Stimulated activated CD8-positive, alpha-beta memory T cell treated with anti-CD3 and anti-CD28 coated beads, Interleukin-4, amount 100 ng/mL, for 4 hours (primary cell): ENCODE measurements at places on chromosomes 1 and 21.
A peak's percentile ranks its signal among the peaks of the same experiment; 100 is the strongest.

DNA sequence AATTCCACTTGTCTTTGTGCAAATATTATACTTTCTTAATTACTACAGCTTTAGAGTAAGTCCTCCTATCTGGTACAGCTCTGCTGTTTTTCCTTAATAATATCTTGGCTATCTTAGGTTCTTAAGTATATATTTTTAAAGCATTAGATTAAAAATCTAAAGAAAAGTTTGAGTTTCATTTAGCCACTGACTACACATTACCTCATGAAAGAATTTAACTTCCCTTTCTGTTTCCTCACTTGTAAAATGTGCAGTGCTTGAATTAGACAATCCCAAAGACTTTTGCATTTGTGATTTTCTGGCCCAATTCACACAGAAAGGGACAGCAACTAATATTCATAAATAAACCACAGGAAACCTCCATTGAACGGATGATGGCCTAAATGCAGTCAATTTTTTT lies 126.4 kb upstream of the SAMSN1 start:
- DNase-seq, result no peak

GRCh38 chr1:29346576-29346975 lies 110.3 kb downstream of the PTPRU start:
- DNase-seq, result no peak

DNA sequence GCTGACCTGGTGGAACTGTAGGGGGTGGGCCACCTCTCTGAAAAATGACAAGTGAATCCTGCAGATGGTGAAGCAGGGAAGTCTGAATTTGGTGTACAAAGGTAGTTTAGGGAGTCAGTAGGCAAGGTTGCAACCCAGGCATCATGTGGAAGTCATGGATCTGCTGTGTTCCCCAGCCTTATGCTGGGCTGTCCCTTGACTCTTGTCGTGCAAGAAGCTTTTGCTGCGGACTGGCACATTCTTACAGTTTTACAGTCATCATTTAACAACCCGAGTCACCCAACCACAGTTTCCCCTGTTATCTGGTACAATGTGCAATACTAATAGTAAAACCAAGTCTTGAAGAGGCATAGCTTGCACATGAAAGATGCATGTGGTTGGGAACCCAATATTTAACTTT lies 13.2 kb downstream of the RHOU start:
- no peak for DNase-seq

GRCh38 chr21:28541371-28542112 lies 451.1 kb downstream of the LTN1 start:
- DNase-seq, result no peak

DNA sequence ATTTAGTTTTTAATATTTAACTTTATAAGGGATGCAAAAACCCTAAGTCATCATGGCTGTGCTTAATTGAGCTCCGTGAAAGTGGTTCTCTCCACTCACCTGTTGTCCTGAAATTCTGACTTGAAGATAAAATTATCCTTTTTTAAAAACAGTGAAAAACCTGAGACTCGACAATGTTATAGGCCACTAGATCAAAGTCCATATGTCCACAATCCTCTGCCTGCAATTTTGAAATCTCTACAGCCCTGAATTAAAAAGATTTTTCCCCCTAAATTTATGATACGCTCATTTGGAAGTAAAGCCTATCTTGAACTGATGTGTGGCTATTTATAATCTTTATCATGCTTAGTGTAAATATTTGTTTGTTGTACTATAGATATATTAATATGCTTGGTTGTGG lies 18.7 kb downstream of the OSBPL9 start:
- no peak for DNase-seq

DNA sequence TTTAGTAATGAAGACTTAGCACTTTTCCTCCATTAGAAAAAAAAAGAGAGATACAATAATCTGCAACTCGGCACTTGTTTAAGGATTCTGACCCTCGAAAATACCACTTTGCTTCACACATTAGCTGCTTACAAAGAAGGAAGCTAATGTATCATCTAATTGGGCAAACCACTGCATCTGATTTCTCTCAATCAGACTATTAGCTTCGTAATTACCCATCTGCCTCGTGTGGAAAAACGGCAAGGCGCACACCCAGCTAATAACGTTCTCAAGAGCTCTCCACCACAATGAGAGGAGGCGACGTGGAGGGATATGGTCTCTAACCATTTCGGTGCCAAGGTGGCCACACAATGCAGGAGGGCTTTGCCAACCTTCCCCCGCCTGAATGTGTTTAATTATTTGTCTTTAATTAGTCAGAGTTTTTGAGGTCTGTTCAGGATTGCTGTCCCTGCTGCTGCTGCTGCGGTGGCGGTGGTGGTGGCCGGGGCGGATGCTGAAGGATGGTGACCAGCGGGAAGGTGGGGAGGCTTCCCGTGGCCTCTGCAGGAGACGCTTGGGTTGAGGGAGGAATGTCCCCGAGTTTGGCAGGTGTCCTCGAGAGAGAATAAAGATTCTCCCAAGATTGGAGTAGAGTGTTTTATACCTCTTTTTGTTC lies 374.5 kb downstream of the RPS6KC1 start:
- no peak for DNase-seq

- no peak for DNase-seq
These were observed 189.7 kb downstream of the SLC35F3 start for GRCh38 chr1:234094172-234094571.

DNA sequence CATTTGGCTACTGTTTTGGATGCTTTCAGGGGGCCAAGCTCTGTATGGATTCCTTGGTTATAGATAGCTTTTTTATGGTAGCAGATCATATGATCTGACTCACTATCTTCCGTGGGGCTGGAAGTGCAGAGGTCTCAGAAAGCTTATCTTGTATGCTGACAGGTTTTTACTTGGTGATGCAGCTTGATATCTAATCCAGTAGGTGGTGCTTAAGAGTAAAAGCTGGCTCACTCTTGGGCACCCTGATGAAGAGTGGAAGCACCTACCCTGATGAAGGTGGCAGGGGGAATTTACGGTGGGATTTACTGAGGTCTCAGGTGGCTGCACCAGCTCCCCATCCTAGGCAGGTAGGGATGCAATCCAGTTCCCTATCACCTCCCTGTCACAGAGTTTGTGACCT lies 151.2 kb downstream of the PTBP2 start:
- DNase-seq, result no peak

DNA sequence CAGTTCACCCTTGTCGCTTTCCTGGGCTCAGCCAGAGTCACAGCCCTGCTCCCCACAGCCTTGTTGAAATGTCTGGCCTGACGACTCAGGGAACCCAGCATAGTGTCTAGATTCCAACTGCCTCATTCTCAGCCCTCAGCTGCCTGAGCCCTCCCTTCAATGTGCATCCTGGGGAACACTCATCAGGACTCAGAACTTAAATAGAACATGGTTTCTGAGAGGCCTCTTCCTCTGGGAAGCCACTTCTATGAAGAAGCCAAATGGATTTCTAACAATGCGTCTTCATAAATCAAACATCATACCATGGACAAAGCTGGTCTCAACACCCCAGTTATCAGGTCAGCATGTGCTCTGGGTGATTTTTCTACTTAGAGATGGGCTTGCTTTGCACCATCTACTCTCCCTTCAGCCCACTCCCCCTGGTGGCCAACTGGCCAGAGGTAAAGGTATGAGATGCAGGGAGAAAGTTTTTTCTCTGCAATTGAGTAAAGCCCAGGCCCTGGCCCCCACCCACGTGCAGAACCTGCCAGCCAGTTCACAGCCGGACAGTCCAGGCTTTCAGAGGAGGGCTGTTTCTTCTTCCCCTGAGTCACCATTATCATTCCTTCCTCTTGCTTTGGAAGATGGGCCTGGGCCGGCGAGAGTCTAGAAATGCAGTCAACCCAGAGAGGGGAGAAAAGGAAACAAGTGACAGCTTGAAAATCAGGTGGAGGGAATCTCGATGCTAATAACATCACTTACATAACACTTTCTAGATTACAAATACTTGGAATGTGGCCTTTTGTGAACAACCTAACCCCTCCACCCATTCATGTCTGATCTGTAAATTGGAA lies 32.1 kb downstream of the CD244 start:
- DNase-seq, result peak; percentile 72

GRCh38 chr1:3399732-3400131 lies 54.7 kb upstream of the ARHGEF16 start:
- no peak for DNase-seq

DNA sequence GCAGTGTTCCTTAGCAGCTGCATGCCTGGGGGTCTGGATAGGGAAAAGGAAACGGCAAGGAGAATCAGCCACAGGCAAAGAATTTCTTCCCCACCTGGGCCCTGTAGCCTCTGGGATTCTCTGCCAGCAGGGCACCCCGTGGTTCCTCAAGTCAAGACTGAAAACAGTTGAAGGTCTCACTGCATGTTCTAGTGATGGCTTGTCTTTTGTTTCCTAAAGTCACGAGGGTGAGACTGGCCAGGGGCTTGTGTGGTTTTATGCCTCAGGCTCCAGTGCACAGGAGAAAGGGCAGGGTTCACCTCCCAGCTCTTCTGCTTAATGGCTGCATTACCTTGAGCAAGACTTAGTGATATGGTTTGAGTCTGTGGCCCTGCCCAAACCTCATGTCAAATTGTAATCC lies 53.2 kb upstream of the B3GALT5 start:
- no peak for DNase-seq
